Activated CD4-positive, alpha-beta T cell treated with anti-CD3 and anti-CD28 coated beads, Interleukin-2, amount 50 U/mL, for 4 hours (primary cell): ENCODE measurements at places on chromosomes 1 and 21.
A peak's percentile ranks its signal among the peaks of the same experiment; 100 is the strongest.

GRCh38 chr1:197920414-197921117 lies 3.4 kb downstream of the LHX9 start:
- no peak for DNase-seq

GRCh38 chr1:153612111-153612754 lies 704 bp downstream of the S100A16 start:
- no peak for DNase-seq

GRCh38 chr1:64470665-64471217 lies 812 bp downstream of the CACHD1 start:
- DNase-seq = no peak

DNA sequence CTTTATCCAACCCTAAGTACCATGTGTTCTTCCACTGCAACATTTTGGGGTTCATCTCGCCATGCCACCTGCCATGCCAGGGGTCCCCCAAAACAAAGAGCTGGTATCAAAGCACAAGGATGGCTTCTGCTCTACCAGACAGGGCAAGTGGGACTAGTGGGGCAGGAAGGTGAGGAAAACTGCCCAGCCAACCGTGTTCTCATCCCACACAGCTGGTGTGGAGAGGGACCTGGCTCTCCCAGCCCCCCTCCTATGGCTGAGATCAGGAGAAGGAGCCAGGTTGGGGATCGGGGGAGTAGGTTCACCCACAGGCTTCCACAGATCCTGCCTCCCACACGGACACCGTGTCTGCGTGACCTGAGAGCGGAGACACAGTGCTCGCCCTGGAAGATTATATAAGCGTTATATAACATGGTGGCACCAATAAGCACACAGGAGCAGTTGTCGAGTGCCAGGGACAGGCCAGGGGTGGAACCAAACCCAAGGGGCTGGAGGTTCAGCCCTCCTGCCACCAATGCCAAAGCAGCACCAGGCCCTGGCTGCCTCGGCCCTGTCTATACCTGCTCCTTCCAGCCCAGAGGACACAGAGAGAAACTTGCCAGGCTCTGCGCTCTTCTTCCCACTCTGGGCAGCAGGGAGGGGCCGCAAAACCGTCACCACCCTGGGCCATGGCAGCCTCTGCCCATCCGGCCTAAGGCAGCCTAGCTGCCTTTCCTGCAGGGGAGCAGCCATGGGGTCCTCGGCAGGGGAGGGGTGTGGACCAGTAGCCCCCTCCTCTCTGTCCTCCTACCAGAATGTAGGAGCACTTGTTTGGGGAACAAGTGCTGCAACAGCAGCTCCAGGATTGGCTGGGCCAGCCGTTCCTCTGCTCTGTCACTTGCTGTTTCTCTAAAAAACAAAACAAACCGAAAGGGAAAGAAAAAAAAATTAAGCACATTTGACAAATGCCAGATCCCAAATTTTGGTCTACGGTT lies 43.5 kb downstream of the CD34 start:
- no peak for DNase-seq

DNA sequence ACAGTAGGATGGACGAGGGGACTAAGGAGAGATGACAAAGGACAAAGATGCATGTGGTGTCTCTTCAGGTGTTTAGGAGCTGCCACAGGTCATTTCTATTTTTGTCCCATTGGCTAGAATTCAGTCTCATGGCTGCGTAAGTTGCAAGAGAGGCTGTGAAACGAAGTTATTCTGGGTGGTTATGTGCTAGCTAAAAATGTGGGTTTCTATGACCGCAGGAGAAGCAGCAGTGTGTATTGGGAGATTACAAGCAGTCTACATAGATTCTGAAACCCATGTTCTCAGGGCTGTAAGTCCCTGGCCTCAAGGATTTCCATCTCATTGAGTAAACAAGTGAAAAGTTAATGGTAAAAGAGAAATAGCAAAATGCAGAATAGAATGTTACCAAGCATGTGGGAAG lies 110.7 kb downstream of the SPATA46 start:
- DNase-seq = no peak

DNA sequence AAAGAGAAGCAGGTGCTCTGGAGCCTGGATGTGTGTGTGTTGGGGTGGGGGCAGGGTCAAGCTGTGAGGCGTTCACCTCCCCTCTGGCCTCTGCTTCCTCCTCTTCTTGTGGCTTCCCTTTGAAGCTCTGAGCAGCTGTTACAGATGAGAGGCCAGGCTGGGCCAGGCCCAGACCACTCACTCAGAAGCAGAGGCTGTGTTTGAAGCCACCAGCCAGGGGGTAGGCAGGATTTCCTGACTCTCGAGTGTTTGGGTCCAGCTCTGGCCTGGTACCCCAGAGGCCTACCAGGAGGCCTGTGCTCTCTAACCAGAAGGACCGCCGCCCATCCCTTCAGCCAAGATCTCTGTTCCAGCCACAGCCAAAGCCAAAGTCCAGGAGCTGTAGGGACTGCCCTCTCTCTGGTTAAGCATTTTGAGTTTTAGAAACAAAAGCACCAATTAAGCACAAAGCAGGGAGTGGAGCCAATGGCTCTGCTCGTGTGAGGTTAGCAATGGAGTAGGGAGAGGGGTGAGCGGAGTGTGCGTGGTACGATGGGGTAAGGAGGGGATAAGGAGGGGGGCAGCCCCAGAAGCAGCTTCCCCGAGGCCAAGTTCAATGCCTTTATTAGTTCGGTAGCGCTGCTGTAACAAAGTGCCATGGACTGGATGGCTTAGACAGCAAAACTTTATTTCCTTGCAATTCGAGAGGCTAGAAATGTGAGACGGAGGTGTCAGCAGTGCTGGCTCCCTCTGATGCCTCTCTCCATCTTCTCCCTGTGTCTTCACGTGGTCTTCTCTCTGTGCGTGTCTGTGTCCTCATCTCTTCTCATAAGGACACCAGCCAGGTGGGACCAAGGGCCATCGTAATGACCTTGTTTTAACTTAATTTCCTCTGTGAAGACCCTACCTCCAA lies 20.5 kb downstream of the RCSD1 start:
- DNase-seq = no peak

DNA sequence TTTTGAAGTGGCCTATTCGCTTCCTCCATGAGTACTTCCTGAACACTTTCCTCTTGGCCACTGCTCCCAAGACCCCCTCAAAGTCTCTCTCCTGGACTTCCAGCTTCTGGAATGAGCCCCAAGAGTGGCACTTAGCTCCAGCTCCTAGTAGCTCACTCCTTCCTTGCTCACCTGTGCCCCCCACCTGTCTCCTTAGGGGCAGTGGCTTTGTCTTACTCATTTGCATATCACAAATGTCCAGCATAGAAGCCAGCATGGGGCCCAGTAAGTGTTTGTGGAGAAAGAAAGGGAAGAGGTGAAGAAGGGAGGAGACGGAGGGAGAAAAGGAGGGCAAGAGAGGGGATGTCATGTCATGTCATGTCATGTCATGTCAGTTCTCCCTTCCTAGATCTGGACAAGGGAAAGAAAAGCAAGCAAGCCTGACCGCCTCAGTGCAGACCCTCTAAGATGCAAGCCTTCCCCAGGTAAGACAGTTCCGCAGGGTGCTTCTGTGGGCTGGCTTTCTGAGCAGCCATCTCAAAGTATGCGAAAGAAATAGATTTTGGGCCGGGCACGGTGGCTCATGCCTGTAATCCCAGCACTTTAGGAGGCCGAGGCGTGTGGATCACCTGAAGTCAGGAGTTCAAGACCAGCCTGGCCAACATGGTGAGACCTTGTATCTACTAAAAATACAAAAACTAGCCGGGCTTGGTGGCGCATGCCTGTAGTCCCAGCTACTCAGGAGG lies 6.9 kb upstream of the MX1 start:
- DNase-seq = no peak

GRCh38 chr1:198798923-198799386 lies 160.1 kb downstream of the PTPRC start:
- DNase-seq = no peak

- DNase-seq = peak; percentile 62
Observed at GRCh38 chr1:66282343-66282852, 251.6 kb upstream of the SGIP1 start.

DNA sequence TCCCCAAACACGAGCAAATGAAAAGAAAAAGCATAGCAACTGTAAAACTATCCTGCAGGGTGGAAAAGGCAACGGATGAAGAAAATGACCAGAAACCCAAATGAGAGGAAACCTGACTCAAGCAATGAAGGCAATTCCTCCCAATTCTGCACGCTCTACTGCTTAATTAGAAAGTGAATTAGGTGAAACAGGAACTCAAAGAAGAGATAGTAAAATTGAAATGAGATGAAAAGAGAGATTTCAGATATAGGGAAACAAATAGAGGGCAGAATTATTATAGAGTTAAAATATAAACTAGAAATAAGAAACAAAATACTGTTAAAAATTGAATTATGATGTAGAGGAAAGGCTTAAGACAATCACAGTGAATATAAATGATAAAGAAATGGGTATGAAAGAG lies 27.5 kb upstream of the ITPKB start:
- no peak for DNase-seq

DNA sequence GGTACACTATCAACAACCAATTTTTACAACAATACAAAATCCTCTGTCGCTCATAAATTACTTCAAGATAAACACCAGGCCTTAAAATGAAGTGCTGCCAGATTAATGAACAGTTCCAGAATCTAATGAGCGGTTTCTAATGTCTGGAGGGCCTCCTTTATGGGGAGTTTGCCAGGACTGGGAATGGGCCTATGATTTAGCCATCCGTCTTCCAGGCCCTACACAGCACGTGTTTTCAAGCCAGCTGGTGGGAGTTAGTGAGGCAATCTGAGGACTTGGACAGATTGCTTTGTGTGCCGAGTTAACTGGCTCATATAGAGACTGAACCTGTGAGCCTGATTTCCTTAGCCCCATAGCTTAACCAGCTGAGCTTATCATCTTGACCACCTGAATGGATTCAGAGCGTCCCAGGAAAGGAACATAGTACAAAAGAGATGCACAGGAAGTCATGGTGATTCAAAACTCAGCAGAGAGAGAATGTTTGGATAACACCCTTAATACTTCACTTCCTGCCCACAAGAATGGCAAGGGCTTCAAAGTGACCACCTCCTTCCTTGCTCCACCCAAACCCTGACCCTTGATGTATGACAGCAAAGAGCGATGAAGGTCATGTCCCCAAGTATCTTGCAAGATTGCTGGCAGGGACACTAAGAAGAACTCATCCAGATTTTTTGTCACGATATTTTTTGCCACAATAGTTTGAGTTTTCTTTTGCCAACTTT lies 143.5 kb downstream of the SLC30A10 start:
- no peak for DNase-seq

GRCh38 chr1:245156736-245157505 lies 2.1 kb downstream of the KIF26B start:
- DNase-seq = no peak

DNA sequence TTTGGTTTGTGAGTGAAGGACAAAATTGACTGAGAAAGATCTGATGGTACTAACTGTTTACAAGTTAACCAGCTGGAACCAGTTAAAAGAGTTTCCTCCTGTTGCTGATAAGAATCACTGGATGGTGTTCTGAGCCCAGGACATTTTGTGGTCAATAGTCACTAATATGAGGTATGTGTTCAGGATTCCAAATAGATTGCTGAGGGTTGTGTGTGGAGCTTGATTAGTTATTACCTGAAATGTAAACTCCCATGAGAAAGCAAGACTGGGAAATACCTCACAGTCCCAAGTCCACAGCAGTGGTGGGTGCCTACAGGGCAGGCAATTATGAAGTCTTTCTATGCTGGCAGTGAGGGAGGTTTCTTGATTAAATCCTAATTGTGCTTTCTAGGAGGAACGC lies 164.6 kb downstream of the DNM3 start:
- DNase-seq = no peak

DNA sequence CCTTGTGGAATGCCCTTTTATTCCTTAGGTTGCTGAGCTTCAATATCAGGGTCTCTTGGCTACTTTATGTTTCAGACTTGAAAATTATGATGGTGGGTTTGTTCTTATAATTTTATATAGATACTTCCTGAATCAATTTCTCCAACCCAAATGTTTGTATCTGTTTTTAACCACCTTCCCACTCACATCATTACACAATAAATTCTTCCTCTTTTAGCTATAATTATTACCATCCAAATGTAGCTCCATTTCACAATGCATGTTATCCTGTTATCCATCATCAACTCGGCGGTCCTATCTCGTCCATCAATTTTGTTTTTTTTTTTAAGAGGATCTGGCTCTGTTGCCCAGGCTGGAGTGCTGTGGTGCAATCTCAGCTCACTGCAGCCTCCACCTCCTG lies 357.6 kb upstream of the ZP4 start:
- no peak for DNase-seq

- DNase-seq = no peak
Observed at GRCh38 chr1:204348722-204349121, 11.0 kb downstream of the PLEKHA6 start.

DNA sequence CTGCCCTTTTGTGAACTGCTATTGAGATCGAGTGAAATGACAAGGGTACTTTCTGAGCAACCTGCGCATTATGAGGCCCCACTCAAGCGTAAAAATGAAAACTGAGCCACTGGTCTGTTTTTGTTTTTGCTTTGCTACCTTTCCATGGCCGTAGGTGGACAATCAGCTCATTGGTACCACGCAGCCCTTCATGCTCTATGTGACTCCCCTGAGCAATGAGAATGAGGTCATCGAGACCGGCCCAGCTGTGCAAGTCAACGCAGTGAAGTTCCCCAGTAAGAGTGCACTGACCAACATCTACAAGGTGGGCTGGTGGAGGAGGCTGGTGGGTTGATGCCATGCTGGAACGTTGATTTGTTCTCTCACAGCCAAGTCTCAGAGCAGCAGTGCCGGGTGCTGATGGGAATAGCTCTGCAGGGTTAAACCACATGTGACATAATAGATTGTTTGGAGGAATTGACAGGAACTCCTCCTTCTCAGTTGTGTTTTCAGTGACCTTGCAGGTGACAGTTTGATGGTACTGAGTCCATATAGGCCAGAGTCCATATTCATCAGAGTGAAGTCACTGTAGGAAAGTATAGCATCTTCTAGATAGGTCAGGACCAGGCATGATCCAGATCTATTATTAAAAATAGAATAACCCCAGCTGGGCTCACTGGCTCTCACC lies 170.3 kb downstream of the VPS13D start:
- no peak for DNase-seq

DNA sequence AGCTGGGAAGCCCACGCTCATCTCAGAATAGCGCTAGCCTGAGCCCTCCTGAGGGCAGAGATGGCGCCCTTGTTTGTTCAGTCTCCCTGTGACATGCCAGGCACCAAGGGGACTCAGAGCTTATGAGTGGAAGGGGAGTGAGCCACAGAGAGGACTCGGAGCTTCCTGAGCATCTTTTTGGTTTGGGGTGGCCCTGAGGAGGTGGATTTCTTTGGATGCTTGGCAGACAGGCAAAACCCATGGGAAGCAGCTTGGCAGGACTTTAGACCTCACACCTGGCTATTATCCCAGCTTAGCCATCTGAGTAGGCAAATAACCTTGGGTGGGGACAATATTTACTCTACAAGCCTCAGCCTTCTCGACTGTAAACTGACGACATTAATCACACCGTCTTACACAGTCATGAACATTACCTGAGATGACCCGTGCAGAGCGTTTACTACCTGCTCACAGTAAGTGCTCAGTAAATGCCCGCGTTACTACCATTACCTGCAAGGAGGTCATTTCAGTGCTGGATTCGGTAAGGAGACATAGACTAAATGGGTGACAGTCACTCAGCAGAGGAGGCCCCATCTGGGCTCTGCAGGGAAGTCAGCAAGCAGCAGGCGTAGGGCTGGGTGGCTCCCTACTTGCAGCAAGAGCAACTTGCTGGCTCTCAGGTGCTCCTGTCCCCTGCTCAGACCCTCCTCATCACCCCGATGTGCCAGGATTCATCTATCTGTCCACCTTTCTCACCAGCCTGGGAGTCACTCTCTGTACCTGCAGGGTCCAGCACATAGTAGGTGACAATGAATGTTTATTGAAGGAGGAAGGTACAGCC lies 54.9 kb downstream of the KLHDC7A start:
- DNase-seq = no peak
